ENCODE measurements at places on chromosomes 3 and 15. TPM values are rescaled to one million over a fixed set of nuclear protein-coding genes. Genes with fewer than 3 reads are reported as not detected.

The ALPK3 gene
- total RNA-seq: 75.7 TPM

The SPINK8 gene
- not detected for total RNA-seq

The AZI2 gene
- total RNA-seq: 44.9 TPM

The ASB14 gene
- 0.41 TPM for total RNA-seq

The ZKSCAN7 gene
- total RNA-seq: 2.8 TPM

The THRB gene
- 8.3 TPM for total RNA-seq

The SMAD6 gene
- 51.5 TPM for total RNA-seq

The ALDH1A2 gene
- total RNA-seq: 24.4 TPM

The C3orf22 gene
- total RNA-seq: not detected

The SH2D7 gene
- total RNA-seq: not detected

DNA sequence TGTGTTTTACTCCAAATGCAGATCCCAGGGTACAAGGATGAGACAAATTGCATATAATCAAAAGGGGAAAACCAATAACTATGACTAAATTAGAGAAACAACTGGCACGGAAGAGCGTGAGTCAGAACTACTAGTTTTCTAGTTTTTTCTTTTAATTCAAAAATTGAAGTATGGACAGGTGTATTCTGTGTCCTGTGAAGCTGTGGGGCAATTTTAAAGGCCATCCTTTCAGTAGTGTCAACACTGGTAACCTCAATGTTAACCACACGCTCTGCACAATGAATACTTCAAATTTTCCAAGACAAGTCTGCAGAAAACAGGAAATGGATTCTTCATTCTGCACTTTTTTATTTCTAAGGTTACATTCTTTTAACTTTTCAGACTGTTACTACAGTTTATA, 32.5 kb upstream of the GOLGA8A start:
- DNase-seq: no peak

- no peak for DNase-seq
Measured at GRCh38 chr3:6074952-6075351, 786.0 kb upstream of the GRM7 start.

GRCh38 chr3:69409011-69409410, 23.1 kb upstream of the FRMD4B start:
- no peak for DNase-seq

DNA sequence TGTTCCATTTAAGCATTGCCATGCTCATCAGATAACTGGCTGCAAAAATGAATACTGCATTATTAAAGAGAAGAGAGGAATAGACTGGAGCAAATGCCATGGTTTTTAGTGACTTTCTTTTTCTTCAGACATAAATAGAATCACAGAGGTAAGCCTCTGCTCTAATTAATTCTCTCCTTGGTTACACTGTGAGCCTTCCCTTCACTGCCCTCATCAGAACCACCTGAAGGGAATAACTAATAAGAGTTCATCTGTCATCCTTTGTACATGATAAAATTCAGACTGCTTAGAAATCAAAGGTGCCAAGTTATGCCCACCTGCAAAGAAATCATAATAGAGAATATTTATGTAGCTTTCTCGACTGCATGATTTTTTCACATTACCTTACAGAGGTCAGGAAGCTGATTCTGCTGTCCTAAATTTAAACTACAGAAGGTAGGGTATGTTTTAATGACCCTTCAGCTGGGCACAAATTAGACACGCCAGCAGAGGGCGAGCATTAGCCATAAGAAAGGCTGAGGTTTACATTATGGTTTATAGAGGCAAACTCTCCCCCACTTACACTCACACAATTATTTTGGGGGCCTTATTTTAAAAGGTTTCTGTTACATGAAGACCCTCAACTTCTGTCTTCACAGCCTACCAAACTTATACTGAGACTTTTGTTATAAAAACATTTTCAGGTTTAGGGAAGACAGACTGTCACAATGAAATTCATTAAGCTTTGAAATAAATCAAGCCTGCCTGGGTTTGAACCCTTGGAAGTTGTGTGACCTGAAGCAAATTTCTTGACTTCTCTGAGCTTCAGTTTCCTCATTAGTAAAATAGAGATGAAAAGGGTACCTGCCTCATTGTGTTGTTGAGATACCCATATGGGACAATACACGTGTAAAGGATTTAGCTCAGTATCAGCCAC, 15.3 kb upstream of the UNC13C start:
- DNase-seq: peak; percentile 33

GRCh38 chr3:151085889-151086483, 522 bp downstream of the MED12L start:
- DNase-seq: peak; percentile 19

DNA sequence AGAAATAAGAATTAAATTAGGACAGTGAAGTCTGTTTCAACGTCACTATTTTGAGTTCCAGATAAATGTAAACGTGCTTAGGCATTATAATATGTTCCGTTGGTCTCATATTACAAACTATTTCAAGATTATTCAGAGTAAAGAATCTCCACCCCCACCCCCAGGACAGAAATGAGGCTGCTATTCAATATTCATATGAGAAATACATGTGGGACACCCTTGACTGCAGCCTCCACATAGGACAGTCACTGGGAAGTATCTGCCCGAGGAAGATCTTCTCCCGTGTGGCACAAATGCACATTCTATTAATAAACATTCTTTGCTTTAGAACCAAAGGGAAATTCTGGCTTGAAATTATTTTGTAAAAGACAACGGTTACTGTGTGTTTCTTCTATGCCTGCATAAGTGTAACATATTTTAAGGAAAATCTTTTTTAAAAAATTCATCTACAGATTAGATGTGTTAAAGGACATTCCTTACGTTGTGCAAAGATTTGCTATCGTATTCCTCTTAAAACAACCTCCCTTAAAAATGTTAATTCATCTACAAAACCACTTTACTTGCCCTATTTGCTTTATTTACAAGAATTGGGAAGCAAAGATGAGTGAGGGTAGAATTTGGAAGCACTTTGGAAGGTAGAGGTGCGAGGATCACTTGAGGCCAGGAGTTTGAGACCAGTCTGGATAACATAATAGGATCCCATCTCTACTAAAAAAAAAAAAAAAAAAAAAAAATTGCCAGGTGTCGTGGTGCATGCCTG, 148.3 kb upstream of the SOX14 start:
- no peak for DNase-seq

DNA sequence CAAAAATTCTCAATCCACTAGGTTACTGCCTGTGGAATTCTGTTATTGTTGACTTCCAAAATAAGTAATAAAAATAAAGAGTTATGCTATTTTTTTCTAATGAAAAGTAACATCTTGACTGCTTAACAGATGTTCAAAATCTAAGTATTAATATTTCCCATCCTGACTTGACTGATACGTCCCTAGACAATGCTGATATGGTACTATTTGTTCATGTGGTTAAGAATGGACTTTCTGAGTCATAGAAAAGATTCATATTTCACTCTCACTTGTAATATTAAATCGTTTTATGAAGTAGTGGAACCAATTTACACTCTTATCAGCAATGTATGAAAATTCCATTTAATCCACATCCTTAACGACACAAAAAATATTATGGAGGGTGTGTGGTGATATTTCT, 104.8 kb upstream of the PLSCR5 start:
- DNase-seq: no peak

DNA sequence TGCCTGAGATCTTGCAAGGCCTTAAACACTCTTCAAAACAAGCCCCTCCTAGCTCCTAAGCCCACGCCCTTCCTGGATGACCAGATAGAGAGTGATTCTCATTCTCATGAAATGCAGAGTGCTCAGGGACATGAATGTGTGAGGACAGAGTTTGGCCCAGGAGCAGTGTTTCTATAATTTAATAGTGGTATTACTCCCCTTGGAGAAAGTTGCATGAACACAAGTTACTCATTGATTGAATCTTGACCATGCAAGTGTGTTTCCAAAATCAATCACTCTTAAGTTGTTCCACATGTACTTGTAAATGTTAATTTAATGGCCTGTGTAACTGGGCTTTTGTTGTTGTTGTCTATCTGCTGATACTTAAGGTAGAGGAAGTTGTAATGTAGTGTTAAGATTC, 181.6 kb downstream of the ADAMTSL3 start:
- DNase-seq: no peak

DNA sequence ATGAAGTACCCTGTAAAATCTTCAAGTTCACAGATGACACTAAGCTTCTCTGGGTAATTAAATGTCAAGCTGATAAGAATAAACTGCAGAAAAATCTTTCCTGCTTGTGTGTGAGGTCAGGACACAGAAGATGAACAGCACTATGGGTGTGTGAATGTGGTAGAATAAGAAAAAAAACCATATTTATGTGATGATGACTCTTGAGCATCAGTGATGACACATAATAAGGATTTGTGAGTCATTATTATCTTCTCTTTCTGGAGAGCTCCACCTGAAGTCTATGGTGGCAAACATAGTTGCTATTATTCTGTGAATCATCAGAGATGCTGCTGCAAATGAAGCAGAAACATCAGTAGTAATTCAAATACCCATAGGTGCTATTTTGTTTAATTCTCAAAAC, 422.4 kb downstream of the DIPK2A start:
- DNase-seq: no peak

DNA sequence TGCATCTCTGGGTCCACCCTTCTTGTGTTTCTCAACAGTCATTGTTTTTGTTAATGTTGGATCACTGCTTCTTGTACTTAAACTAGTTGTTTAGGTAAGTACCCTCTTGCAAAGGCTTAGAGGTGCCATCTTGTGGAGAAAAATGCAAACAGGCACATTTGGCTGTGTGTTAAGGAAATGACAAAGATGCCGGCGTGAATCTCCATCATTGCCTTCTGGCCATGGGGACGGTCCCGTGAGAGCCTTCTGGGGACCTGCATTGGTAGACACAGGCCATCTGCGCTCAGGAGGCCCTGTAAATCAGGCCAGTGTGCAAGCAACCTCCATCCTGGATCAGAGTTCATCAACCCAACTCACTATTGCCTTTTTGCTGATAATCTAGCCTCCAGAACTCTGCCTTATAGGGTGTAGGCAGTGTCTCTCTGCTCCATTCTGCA, 158.6 kb upstream of the NR2E3 start:
- no peak for DNase-seq

GRCh38 chr15:33341953-33342352, 31.2 kb downstream of the RYR3 start:
- DNase-seq: no peak

DNA sequence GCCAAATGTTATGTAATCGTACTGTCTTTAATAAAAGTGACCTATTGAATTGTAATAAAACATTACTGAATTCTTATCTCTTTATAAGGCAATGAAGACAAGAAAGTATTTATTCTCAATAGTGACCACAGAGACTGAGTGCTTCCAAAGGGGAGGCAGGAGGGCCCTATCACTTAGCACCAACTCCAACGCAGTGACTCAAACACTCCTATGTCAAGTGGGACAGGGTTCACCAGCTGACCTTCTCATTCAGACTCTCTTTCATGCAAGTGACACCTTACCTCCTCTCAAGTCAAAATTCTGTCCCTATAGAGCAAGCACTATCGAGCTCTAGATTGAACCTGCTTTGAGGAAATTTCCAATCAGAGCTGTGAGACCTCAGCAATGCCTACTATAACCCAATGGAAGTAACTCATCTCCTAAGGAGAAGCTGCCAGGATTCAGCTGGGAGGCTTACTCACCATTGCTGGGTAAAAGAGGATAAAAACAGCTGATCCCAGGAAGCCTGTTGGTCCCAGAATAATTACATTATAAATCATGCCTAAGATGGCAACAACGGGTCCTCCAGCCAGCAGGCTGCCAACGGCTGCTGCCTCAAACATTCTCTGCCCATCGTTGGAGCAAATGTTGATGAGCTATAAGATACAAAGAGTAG, 35.6 kb downstream of the ABCC5 start:
- DNase-seq: no peak

GRCh38 chr3:71307991-71308697, 275.4 kb downstream of the FOXP1 start:
- DNase-seq: no peak

DNA sequence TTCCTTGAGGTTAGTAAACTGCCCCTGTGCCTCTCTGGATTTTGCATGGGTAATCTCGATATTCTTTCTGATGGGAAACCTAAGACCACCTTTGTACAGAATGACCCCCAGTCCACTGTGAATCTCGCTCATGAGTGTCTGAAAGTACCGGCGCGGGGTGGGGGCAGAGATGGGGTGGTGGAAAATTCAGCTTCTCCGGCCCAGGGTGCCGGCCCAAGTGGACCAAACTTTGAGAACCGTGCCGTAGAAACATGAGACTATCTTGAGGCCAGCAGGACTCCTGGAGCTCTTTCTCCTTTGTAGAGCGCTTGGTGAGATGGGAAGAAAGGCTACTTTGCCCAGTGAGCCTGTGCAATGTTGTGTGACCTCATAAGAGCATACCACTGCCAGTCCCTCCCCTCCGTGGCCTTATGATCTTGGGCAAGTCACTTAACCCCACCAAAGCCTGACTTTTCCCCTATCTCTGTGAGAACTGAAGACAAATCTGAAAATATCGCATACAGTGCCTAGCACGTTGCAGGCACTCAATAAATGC, 40.4 kb upstream of the VEPH1 start:
- no peak for DNase-seq

DNA sequence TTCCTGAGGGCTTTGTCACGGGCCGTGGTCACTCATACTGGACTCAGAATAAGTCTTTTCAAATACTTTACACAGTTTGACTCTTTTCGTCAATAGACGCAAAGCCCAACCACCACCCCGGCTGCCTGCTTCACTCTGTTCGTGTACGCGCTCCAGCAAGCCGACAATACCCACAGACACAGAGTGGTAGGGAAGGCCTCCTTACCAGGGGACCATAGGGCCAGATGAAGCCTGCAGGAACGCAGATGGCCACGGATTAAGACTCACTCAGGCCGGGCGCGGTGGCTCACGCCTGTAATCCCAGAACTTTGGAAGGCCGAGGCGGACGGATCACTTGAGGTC, 29.7 kb downstream of the EFCAB12 start:
- DNase-seq: no peak

DNA sequence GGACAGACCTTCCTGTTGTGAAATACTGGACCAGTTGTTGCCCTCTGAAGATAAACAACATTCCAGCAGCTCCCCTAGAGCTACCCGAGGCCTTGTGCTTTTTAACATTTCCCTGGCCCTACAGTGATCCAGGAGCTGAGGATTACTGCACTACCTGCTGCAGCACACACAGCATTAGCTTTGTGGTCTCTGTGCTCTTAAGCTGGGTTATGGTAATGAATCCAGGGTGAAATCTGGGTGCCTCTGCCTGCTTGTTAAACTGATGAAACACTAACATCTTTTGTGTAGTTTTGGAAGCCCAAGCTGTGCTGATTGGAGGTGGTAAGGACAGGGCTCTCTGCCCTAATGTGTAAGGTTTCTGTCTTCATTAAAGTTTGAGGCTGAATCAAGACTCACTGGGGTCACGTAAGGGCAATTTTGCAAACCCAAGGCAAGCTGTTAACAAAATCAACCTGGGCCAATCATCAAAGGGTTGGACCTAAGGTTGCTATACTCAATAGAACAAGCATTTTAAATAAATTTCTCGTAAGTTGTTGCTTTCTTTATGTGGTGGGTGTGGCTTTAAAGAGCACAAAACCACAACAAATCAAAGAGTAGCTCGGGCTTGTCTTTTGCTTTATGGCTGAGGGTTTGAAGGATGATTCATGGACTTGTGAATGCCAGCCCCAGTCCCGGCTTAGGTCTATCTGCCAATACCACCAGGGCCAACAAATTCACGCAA, 183.9 kb downstream of the TPRG1 start:
- no peak for DNase-seq
